ENCODE measurements at places on chromosomes 3 and 15.

DNA sequence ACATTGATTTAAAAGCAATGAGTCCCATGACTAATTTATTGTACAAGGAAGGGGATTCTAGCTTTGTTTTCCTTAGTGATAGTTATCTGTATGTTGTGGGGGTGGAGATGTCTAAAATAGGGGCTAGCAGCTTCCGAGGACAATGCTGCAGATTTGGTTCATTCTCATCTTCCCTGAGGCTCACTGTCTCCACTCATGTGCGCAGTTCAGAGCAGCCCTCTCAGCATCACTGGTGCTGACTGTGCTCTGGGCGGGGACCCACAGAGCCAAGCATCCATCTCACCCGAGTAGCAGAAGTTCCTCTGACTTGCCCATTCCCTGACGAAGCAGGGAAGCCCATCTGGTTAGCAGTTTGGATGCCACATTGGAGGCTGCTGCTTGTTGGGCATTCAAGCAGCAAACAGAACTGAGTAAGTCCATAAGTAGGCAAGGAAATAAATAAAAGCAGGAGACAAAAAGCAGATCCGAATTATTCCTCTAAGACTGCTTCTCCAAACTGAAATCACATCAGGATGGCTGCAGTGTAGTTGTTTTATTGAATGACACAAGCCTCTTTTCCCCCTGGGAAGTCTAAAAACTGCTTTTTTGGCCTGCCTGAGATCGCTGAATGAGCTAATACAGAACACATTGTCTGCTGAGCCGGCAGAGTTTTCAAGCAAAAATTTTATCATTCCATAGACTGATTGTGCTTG, 27.5 kb downstream of the RARB start:
- H3K27ac ChIP-seq, result peak overlapping the region; percentile 60
- H3K36me3 ChIP-seq, result no peaks in the 10 kb centered on the region
- no peak overlapping the region for H3K4me3 ChIP-seq
- peaks cover 42% of the 10 kb centered on the region for H3K4me1 ChIP-seq
- DNase-seq, result peak; percentile 69

DNA sequence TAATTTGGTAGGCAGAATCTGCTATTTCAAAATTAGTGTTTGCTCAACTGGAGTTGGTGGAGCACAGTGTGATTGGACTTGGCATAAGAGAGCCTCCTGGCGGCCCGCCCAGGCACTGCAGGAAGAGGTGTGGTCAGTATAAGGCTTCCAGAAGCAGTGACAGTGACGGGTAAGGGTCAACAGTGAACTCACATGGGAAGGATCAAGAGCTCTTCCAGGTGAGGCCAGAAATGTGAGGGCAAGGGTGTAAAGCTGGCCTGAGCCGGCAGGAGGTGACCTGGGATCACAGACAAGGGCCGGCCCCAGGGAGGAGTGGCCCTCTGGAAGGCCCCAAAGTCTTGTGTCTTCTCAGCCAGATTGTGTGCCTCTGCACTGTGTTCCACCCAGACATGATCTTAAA, 93.2 kb upstream of the RNF7 start:
- H3K27ac ChIP-seq, result no peak overlapping the region
- no peak overlapping the region for H3K4me3 ChIP-seq
- H3K27me3 ChIP-seq, result no peaks in the 10 kb centered on the region
- H3K36me3 ChIP-seq, result no peaks in the 10 kb centered on the region

- no peaks in the 10 kb centered on the region for H3K4me1 ChIP-seq
- H3K4me3 ChIP-seq, result no peak overlapping the region
- no peaks in the 10 kb centered on the region for H3K27me3 ChIP-seq
- DNase-seq, result no peak
- no peak overlapping the region for H3K27ac ChIP-seq
Observed at GRCh38 chr15:50116477-50116876, 2.6 kb downstream of the ATP8B4 start.

DNA sequence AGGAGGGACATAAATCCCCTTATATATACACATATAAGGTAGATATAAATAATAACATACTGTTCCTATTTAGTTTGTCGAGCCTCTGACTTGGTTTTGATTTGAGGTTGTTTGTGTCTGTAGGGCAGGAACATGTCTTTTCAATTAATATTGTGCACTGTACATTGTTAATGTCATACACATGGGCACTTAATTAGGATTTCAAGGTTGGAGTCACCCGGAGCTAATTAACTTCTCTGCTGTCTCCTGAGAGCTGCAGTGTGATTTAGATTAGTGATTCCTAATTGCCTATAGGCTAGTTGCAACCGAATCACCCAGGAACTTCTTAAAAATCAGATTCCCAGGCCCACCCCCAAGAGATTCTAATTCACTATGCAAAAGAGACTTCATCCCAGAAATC, 50.4 kb upstream of the FILIP1L start:
- DNase-seq, result no peak
- H3K4me1 ChIP-seq, result peaks cover 20% of the 10 kb centered on the region
- H3K36me3 ChIP-seq, result no peaks in the 10 kb centered on the region
- H3K27ac ChIP-seq, result peak overlapping the region; percentile 75
- no peak overlapping the region for H3K4me3 ChIP-seq

DNA sequence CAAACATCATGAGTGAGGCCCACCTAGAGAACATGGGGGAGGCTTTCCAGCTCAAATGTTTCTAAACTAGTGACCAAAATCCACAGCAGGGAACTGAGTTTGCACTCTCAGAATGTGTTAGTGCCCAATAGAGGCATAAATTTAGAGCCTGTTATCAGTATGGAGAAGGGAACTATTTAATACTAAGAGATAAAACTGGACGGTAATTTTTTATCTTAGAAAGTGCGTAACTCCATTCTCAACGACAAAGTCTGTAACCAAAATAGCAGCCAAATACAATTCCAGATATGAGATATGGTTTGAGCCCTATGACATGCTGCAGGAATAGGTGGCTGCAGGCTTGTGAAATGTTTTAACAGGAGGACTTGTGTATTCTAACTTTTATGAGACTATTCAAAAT, 3.5 kb downstream of the B3GALNT1 start:
- no peaks in the 10 kb centered on the region for H3K27me3 ChIP-seq
- peaks cover 14% of the 10 kb centered on the region for H3K4me1 ChIP-seq
- H3K27ac ChIP-seq, result peak overlapping the region; percentile 88
- no peak overlapping the region for H3K4me3 ChIP-seq
- H3K36me3 ChIP-seq, result peaks cover 40% of the 10 kb centered on the region
- no peak for DNase-seq

DNA sequence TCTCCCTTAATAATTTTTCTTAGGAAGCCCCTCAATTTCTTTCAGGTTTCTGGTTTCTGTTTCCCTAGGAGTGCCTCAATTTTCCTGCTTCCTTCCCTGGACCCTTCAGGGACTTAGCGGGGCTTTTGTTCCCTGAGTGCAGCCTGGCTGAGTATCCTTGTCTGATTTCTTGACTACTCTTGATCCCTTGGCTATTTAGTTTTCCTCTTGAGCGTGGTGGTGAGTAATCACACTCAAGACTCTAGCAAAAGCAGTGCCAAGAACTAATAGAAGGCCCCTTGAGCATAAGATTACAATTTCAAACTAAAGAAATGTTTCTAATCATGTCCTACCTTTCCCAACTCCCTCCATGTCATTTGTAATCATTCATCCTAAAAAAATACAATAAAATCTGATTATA, 94.3 kb upstream of the C3orf80 start:
- no peak overlapping the region for H3K27ac ChIP-seq
- H3K4me3 ChIP-seq, result no peak overlapping the region
- no peak for DNase-seq
- no peaks in the 10 kb centered on the region for H3K4me1 ChIP-seq
- H3K36me3 ChIP-seq, result no peaks in the 10 kb centered on the region

GRCh38 chr3:127208483-127209100, 15.7 kb downstream of the PRR23E start:
- no peak for DNase-seq
- no peak overlapping the region for H3K27ac ChIP-seq
- H3K4me3 ChIP-seq, result no peak overlapping the region
- H3K4me1 ChIP-seq, result no peaks in the 10 kb centered on the region
- H3K27me3 ChIP-seq, result peaks cover 16% of the 10 kb centered on the region
- H3K36me3 ChIP-seq, result no peaks in the 10 kb centered on the region

DNA sequence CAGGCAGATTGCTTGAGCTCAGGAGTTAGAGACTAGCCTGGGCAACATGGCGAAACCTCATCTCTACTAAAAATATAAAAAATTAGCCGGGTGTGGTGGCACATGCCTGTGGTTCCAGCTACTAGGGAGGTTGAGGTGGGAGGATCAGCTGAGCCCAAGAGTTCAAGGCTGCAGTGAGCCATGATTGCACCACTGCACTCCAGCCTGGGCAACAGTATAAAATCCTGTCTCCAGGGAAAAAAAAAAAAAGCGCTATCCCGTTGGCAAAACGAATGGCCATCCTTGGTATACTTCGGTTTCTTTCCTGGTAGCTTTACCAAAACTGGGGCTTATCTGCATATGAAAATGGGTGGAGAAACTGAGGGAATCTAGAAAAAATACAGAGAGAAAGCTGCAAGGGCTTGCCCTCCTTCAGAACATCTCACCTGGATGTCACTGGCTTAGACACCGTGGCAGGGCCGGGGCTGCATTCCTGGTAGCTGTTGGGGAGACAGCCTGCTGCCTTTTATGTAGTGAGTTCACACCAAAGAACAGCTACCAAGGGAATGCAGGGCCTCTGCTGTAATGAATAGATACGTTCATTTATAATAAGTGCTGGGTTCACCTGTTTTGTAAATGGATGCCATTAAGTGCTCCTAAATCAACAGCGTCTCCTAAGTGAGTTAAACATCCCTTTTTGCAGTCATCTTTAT, 96.0 kb downstream of the IQSEC1 start:
- no peak overlapping the region for H3K4me3 ChIP-seq
- no peak for DNase-seq
- no peak overlapping the region for H3K27ac ChIP-seq
- no peaks in the 10 kb centered on the region for H3K4me1 ChIP-seq
- no peaks in the 10 kb centered on the region for H3K27me3 ChIP-seq

DNA sequence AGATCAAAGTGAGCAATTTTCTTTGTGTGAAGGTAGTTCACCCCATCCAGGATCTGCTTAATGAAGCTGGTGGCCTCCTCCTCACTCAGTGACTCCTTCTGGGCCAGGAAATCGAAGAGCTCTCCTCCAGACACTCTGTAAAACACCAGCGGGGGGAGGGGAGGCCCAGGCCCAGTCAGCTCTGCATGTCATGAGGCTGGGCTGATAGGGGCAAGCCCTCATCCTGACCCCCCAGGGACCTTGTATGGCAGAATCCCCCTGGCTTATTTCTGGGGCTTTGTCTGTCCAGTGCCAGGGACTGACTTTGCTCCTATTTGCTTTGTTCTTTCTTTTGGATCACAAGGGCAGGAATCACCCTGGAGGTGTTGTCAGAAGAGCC, 74.9 kb downstream of the DAPK2 start:
- H3K4me1 ChIP-seq, result peaks cover 34% of the 10 kb centered on the region
- no peak for DNase-seq
- peaks cover 5% of the 10 kb centered on the region for H3K36me3 ChIP-seq
- H3K4me3 ChIP-seq, result no peak overlapping the region
- peak overlapping the region; percentile 83 for H3K27ac ChIP-seq

- H3K27me3 ChIP-seq, result no peaks in the 10 kb centered on the region
- H3K27ac ChIP-seq, result no peak overlapping the region
- no peak overlapping the region for H3K4me3 ChIP-seq
Observed at GRCh38 chr15:46280762-46281542, 646.1 kb downstream of the SQOR start.

GRCh38 chr3:53994986-53995603, 103.4 kb upstream of the SELENOK start:
- DNase-seq, result no peak
- no peak overlapping the region for H3K27ac ChIP-seq
- H3K4me1 ChIP-seq, result no peaks in the 10 kb centered on the region
- H3K27me3 ChIP-seq, result no peaks in the 10 kb centered on the region
- H3K36me3 ChIP-seq, result no peaks in the 10 kb centered on the region

- no peaks in the 10 kb centered on the region for H3K4me1 ChIP-seq
- DNase-seq, result no peak
Observed at GRCh38 chr15:31732726-31733125, 297.6 kb upstream of the CHRNA7 start.

DNA sequence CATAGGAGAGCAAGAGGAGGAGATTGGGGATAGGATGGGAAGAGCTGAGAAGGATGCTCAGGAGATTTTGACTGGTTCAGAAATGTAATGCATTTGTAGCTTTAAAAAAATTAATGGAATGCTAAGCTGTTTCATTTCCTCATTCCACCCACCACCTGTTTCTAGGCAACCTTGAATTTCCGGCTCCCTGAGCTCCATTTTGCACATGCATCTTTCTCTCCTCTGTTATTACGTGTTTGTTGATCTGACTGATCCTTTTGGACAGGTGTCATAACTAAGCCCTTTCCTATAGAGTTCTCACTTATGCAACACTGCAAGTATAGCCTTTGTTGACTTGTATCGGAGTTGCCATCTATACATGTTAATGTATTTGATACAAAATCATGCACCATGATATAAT, 4.3 kb downstream of the TMPRSS7 start:
- H3K27ac ChIP-seq, result no peak overlapping the region
- H3K4me3 ChIP-seq, result no peak overlapping the region
- no peaks in the 10 kb centered on the region for H3K36me3 ChIP-seq
- no peaks in the 10 kb centered on the region for H3K27me3 ChIP-seq

- no peak overlapping the region for H3K4me3 ChIP-seq
- H3K27me3 ChIP-seq, result no peaks in the 10 kb centered on the region
- no peak overlapping the region for H3K27ac ChIP-seq
- H3K4me1 ChIP-seq, result peaks cover 13% of the 10 kb centered on the region
- H3K36me3 ChIP-seq, result peaks cover 17% of the 10 kb centered on the region
Observed at GRCh38 chr15:76871930-76872329, 33.2 kb downstream of the SCAPER start.

GRCh38 chr3:73385568-73385967, 239.2 kb downstream of the PDZRN3 start:
- no peak overlapping the region for H3K27ac ChIP-seq
- no peak for DNase-seq
- no peak overlapping the region for H3K4me3 ChIP-seq
- H3K36me3 ChIP-seq, result peaks cover 80% of the 10 kb centered on the region

- no peak overlapping the region for H3K4me3 ChIP-seq
- H3K4me1 ChIP-seq, result no peaks in the 10 kb centered on the region
- no peak for DNase-seq
- H3K27me3 ChIP-seq, result no peaks in the 10 kb centered on the region
- no peak overlapping the region for H3K27ac ChIP-seq
- H3K36me3 ChIP-seq, result no peaks in the 10 kb centered on the region
Observed at GRCh38 chr3:102896851-102897621, 462.2 kb downstream of the ZPLD1 start.

DNA sequence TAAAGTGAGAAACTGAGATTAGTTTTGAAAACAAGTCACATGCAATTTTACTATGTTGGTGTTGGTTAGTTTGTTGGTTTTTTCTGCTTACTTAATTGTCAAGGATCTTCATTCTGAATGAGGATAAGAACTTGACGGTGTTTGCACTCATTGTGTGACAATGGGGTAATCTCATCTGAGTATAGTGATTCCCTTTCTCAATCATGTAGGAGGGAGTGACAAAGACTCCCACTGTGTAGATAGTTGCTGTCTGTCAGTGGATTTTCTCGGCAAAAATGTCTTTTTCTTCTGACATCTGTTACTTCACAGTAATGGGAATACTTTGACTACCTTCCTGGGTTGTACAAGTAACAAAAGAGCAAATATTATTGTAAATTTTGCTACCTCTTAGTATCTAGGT, 23.5 kb downstream of the KCNH8 start:
- no peaks in the 10 kb centered on the region for H3K4me1 ChIP-seq
- DNase-seq, result no peak
- H3K4me3 ChIP-seq, result no peak overlapping the region
- no peaks in the 10 kb centered on the region for H3K27me3 ChIP-seq

- peak overlapping the region; percentile 86 for H3K27ac ChIP-seq
- H3K27me3 ChIP-seq, result no peaks in the 10 kb centered on the region
- H3K36me3 ChIP-seq, result no peaks in the 10 kb centered on the region
- peak overlapping the region; percentile 58 for H3K4me3 ChIP-seq
Observed at GRCh38 chr15:26082221-26083109, 219.3 kb upstream of the ATP10A start.
